Activated T-helper 2 cell treated with anti-CD3 and anti-CD28 coated beads, Interferon-gamma antibody, Interleukin-2, Interleukin-4, amounts not matched to agents 10 μg/mL and 5 μg/mL and 100 μg/mL, durations not matched to agents 14 hours and 24 hours and 36 hours (primary cell): ENCODE measurements at places on chromosomes 1 and 21. TPM values are rescaled to one million over a fixed set of nuclear protein-coding genes. Genes with fewer than 3 reads are reported as not detected.

HYI gene
- total RNA-seq: 22.6 and 26.3 TPM in 2 replicates

CRYBG2 gene
- total RNA-seq: 0.32 and 0.98 TPM in 2 replicates

TSSK3 gene
- total RNA-seq: 1.1 TPM in 2 replicates

PIGK gene
- 16.3 and 19.2 TPM in 2 replicates for total RNA-seq

CADM3 gene
- total RNA-seq: not detected in 2 replicates

AMY1A gene
- total RNA-seq: not detected in 2 replicates

PEX19 gene
- total RNA-seq: 60.9 and 68.5 TPM in 2 replicates

ZNF683 gene
- total RNA-seq: not detected in 2 replicates

CPTP gene
- 12.1 and 13.1 TPM in 2 replicates for total RNA-seq

A3GALT2 gene
- not detected in 2 replicates for total RNA-seq

LIN28A gene
- not detected in 2 replicates for total RNA-seq

AXDND1 gene
- total RNA-seq: 0.62 TPM in 1 of 2 replicates, not detected in the other

TMEM52 gene
- 0.94 and 1.2 TPM in 2 replicates for total RNA-seq

RHCE gene
- total RNA-seq: 0.25 TPM in 1 of 2 replicates, not detected in the other

AGO1 gene
- total RNA-seq: 36.9 and 38.6 TPM in 2 replicates

CR2 gene
- not detected in 2 replicates for total RNA-seq

CELA3B gene
- not detected in 2 replicates for total RNA-seq

RCC1 gene
- 128 and 136 TPM in 2 replicates for total RNA-seq

ELAVL4 gene
- total RNA-seq: not detected in 2 replicates

PRDM16 gene
- not detected in 2 replicates for total RNA-seq

KANK4 gene
- not detected in 2 replicates for total RNA-seq

CELA2B gene
- total RNA-seq: not detected in 2 replicates

AMY1B gene
- not detected in 2 replicates for total RNA-seq

XCL2 gene
- 208 and 211 TPM in 2 replicates for total RNA-seq

RAB3B gene
- 0.07 and 0.09 TPM in 2 replicates for total RNA-seq

LCE1D gene
- total RNA-seq: not detected in 2 replicates

NUF2 gene
- 45.5 and 47.4 TPM in 2 replicates for total RNA-seq

PTPN7 gene
- 388 and 398 TPM in 2 replicates for total RNA-seq

RGS18 gene
- not detected in 2 replicates for total RNA-seq

EFCAB14 gene
- 69.1 and 71.3 TPM in 2 replicates for total RNA-seq

KIRREL1 gene
- not detected in 2 replicates for total RNA-seq

NEGR1 gene
- not detected in 2 replicates for total RNA-seq

ALG14 gene
- total RNA-seq: 2.4 and 3.1 TPM in 2 replicates

REN gene
- total RNA-seq: not detected in 2 replicates

TMEM240 gene
- 0.25 and 0.48 TPM in 2 replicates for total RNA-seq

GJC2 gene
- total RNA-seq: 0.52 and 0.55 TPM in 2 replicates

RGS2 gene
- total RNA-seq: 5.0 and 5.8 TPM in 2 replicates

HPDL gene
- total RNA-seq: 26.8 and 29.0 TPM in 2 replicates

LAPTM5 gene
- 184 and 189 TPM in 2 replicates for total RNA-seq

RXRG gene
- not detected in 2 replicates for total RNA-seq

PPM1J gene
- 0.59 and 0.67 TPM in 2 replicates for total RNA-seq

MIA3 gene
- 40.6 and 44.4 TPM in 2 replicates for total RNA-seq

C8A gene
- total RNA-seq: not detected in 2 replicates

UBL4B gene
- not detected in 2 replicates for total RNA-seq

DHRS3 gene
- 93.6 and 95.2 TPM in 2 replicates for total RNA-seq

PLCH2 gene
- 2.6 and 2.8 TPM in 2 replicates for total RNA-seq

TSPEAR gene
- not detected in 2 replicates for total RNA-seq

NADK gene
- total RNA-seq: 81.8 and 84.5 TPM in 2 replicates

SLC44A3 gene
- not detected in 2 replicates for total RNA-seq
